GM19239 (cell line): ENCODE measurements at places on chromosomes 11 and 22.

- no peak for DNase-seq
Measured at GRCh38 chr11:35681163-35681767, 18.7 kb downstream of the TRIM44 start.

DNA sequence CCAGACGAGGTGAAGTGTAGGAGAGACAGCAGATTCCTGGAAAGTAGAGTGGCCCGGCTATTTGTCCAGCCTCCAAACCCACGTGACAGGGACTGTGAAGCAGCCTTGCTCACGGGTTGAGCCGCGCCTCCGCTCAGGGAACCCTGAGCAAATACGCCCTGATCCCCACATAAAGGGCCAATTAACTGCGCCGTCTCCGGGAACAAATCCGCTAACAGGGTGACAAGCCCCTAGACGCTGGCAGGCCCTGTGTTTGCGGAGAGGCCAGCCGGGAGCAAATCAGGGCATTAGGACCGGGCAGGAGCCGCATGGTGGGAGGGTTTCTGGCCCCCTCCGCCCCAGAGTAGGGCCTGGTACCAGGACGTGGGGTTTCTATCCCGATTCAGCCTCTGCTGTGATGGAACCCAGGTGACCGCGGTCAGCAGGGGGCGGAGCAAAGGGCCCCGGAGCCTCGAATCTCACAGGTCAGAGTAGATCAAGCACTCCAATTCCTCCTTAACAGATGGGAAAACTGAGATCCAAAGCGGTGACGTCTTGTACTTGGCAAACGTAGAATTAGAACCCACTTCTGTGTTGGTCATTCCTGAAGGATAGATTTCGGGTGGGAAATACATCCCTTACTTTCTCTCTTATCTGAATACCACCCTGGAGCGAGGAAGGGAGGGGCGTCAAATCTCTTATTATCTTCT, 2.0 kb upstream of the ROBO3 start:
- no peak for DNase-seq

- no peak for DNase-seq
Measured at GRCh38 chr11:134988495-134988894, 576.5 kb upstream of the B3GAT1 start.

DNA sequence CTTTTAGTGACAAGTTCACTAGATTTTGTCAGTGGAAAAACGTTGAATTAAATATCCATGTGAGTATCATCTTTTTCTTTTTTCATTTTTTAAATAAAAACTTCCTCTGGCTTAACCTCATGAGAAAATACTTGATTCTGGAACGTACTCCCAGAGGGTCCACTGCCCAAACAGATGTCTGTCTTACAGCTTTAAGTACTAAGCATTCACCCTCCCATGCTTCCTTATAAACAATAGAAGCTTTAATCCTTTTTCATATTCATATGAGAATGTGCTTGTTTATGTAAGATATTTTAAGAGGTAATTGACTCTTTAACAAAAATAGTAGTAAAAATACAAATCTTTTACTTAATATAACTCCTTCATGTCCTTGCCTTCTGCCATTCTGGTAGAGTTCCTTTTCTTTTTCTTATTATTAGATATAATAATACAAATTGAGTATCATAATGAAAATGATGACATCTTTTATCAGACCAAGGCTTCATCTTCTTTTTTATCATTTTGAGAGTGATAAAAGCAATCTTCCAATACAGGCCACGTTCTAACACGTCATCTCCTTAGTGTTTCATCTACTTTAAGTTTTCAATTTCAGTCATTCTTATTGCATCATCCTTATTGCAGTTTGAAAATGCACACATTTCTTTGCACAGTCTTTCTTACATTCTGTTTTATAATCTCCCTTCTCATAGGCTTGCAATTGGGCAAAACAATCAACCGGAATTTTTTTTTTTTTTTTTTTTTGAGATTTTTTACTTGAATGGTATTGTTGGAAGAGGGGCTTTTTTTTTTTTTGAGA, 69.5 kb upstream of the MYO18B start:
- DNase-seq = no peak

- no peak for DNase-seq
Measured at GRCh38 chr11:45925550-45925949, 3.1 kb downstream of the LARGE2 start.

- DNase-seq = no peak
Measured at GRCh38 chr22:45262931-45263462, 21.8 kb upstream of the UPK3A start.

DNA sequence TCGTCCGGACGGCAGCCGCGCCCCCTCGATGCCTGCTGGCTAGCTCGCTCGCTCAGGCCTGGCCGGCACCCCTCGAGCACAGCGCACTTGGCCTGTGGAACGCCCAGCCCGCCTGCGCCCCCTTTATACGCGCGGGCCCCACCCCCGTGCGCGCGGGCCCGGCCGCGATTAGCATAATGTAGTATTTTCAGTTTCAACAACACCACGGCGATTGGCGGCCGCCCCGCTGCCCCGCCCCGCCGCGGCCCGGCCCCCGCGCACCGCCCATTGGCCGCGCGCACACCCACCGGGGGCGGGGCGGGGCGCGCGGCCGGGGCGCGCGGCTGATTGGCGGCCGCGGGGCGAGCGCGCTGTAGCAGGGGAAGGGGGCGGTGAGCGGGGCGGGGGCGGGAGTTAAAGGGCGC, at the start of gene CDKN1C:
CDKN1C (minus strand) TSS at position 98 of the 404 bp plus-strand sequence. CDS start 319 bp downstream, outside the sequence.
- peak; percentile 98 for DNase-seq

- DNase-seq = no peak
Measured at GRCh38 chr11:130213979-130214281, 54.3 kb downstream of the ST14 start.

GRCh38 chr11:17519061-17519885, 24.9 kb downstream of the USH1C start:
- DNase-seq = no peak

DNA sequence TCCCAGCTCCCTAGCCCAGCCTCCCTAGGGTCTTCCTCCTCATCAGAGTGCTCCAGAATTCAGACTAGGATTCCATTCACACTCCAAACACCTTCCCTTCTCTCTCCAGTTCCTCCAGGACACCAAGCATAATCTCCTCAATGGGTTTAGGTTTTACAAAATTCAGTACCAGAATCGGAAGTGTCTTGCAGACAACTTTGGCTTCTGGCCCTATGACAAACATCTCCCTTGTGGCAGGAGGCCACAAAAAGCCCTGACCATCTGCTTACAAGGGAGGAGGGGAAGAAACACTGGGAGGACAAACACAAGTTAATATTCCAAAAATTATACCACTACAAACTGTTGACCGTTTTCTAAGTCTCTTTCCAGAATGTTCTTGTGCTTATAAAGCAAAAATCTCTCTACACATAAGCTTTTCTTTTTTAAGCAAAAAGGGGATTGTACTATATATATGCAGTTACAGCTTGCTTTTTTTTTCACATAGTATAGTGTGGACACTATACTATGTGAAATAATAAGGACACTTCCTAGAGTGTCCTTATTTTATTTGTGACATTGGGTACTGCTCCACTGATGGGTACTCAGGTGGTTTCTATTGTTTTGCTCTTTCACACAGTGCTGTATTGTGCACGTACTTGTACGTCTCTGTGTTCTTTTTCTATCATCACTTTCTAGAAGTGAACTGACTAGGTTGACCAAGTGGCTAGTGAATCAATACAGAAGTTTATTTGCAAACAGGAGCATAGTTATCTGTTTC, 78.7 kb downstream of the BDNF start:
- DNase-seq = no peak

- DNase-seq = no peak
Measured at GRCh38 chr11:119019996-119020395, 1.4 kb downstream of the TRAPPC4 start.

GRCh38 chr11:14369598-14369997, 10.6 kb upstream of the RRAS2 start:
- no peak for DNase-seq

DNA sequence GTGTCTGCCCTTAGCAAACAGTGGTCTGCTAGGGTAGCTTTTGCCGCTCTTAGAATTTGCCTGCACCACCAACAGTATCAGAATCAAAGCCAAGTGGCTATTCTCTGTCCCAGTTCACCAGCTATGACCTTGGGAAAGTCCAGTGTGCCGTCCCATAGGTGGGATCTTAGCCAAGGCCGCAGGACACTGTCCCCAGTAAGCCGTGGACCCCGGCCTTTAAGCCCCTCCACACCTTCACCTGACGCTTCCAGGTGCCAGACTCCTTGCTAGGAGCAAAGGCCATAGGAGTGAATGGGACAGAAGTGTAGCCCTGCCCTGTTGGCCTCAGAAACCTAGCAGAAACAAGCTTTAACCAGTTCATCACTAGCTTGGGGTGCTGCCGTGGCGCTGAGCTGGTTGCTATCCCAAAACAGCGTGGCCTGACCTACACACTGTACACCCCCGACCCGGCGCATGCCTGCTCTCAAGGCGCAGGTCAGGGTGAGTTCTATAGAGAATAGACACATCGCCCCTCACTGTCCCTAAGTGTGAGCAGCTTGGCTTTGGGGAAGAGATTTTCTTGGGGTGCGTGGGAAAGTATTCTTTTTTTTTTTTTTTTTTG, 4.5 kb downstream of the FADD start:
- no peak for DNase-seq

GRCh38 chr11:1125803-1126202, 31.9 kb upstream of the MUC5AC start:
- no peak for DNase-seq

DNA sequence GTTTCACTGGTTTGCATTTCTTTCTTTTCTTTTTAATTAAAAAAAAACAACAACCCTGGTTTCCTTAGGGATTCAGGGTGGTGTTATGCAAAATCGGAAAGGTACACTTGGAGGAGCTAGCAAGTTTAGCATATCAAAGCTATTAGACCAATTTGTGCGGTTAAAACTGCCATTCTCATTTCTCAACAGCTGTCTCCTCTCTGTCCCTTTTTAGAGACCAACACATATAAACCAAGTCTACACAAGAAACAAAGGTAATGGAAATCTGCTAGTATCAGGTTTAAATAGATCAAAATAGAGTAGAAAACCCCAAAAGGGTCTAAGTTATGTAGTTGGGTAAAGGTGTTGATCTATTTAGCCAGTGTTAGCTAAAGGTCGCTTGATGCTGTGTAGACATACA, 1.7 kb upstream of the SESN3 start:
- DNase-seq = no peak

DNA sequence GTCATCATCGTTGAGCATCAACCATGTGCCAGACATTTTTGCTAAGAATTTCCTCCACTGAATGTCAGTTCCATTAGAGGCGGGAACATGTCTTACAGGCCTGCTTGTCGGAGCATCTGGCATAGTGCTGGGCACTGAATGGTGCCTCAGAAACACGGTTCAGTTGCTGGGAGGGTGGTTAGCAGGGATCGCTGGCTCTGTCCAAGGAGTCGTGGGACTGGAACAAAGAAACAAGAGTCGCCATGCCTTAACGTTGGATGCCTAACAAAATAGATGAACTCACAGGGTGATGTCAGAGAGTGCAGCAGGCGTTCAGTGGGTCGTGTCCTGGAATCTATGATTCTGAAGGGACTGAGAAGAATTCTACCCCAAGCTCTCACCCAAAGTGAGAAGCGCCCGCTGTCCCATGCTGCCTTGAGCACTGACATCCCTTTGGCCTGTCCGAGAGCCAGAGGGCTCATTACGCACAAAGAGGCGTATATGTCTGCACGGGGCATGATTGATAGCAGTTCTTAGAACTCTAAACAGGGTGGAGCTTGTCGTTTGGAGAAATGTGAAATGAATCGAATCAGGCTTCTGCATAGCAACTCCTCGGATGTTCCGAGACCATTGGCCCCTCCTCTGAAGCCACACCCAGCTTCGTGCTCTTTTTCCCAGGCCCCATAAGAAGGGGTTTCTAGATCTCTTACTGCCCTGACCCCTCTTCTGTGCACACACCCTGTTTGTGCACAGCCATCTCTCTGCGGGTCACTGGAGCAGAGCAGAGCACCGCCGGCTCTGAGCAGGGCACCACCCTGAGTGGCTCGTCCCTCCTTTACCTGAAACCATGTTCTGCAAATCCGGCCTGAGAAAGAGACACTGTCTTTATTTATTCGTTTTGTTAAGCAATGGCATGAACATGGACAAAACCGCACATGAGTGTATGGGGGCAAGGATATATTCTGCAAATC, 113.1 kb upstream of the B3GAT1 start:
- no peak for DNase-seq

GRCh38 chr22:23100124-23100801, 29.9 kb downstream of the GNAZ start:
- DNase-seq = no peak

DNA sequence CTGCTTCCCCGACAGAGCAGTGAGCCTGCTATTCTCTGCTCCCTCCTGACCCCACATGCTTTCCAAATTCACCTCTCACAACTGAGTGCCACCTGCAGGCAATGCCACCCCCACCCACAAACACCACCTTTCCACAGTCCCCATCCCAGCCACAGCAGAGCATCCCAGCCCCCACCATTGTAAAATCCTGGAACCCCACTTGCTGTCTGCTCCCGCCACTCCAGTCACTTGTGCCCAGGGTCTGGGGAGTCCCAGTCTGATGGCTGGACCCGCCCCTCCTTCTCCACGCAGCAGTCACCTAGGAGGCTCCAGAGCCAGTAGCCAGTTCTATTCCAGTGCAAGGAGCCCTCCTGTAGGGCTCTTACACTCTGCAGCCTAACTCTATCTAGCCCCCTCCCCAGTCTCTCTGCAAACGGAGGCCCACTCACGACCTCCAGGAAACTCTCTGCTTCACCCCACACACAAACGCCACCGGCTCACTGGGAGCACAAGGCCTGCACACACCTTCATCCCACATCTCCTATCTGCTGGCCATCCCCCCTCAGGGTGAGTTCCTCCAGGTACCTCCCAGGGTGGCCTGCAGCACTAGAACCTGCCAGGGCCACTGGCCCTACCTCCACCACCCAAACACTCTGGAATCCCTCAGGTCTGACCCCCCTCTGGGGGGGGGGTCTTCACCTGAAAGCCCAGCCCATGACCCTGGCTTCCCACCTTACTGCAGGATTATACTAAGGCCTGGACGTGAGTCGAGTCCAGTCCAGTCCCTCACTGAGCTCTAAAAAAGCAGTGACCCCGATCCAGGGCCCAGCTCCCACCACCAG, 1.4 kb downstream of the GNB1L start:
- no peak for DNase-seq

DNA sequence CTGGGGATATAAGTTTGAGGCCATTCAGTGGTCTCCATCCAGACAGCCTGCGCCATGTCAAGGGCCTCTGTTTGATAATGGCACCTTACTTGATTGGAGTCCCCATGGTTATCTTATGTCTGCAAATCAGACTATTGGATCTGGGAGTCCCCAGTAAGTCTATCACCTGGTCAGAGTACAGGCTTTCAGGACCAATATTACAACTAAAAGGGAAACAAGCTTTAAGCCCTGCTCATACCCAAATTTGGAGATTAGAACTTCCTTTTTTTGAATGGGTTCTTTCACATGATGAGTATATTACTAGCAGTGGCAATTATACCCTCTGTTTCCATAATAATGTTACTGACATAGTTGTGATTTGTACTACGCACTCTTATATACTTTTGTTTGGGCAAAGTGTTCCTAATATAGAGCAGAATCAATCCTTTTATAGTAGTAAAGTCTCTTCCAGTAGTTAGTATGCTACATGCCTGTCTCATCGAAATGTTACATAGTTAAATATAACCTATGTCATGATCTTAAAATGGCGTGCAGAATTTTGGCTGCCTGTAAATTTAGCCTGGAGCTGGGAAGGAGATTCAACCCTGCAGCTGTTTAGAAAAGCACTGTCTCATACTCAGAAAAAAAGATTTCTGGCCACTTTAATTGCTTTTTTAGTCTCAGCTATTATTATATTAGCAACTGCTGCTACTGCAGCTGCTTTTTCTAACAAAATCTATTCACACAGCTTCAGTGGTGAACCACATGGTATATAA, 4.9 kb downstream of the MS4A15 start:
- no peak for DNase-seq
